ENCODE measurements at places on chromosomes 3 and 15. TPM values are rescaled to one million over a fixed set of nuclear protein-coding genes. Genes with fewer than 3 reads are reported as not detected.

- no peak overlapping the region for H3K27ac ChIP-seq
- H3K27me3 ChIP-seq = peaks cover 17% of the 10 kb centered on the region
- DNase-seq = no peak
- no peaks in the 10 kb centered on the region for H3K36me3 ChIP-seq
Observed at GRCh38 chr3:102174312-102174712, 260.5 kb upstream of the ZPLD1 start.

DNA sequence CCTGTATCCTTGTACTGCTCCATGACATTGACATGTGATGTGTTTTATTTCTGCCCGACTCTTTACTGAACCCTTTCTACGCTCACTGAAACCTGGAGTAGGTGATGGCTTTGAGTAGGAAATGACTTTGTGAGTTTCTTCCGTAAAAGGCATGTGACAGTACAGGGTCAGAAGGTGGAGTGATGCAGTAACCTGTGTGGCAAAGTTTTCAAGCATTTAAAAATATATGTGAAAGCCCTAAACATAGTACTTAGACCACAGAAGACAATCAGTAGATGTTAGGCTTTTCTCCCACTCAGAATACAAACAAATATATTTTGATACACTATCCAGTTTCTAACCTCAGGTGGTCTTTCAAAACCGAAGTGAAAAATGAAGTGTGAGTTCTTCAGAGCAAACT, 31.3 kb upstream of the SACM1L start:
- H3K27me3 ChIP-seq = no peaks in the 10 kb centered on the region
- DNase-seq = no peak
- H3K36me3 ChIP-seq = peaks cover 11% of the 10 kb centered on the region

DNA sequence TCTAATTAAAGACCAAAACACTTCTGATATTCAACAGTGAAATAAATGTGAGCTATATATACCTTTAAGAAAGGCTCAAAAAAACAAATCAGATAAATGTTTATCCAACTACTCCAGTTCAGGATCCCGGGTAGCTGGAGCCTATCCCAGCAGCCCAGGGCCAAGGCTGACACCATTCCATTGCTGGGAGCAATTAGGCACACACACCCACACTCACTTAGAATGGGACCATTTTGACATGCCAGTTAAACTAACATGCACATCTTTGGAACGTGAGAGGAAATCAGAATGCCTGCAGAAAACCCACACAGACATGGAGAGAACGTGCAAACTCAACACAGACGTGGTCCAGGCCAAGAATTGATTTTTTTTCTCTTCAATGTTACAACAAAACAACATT, 30.0 kb upstream of the PLSCR4 start:
- no peak for DNase-seq
- no peaks in the 10 kb centered on the region for H3K36me3 ChIP-seq
- no peak overlapping the region for H3K27ac ChIP-seq
- H3K4me3 ChIP-seq = no peak overlapping the region
- H3K27me3 ChIP-seq = no peaks in the 10 kb centered on the region
- no peaks in the 10 kb centered on the region for H3K4me1 ChIP-seq

- no peaks in the 10 kb centered on the region for H3K36me3 ChIP-seq
- H3K27ac ChIP-seq = no peak overlapping the region
- no peak for DNase-seq
- peaks cover 2% of the 10 kb centered on the region for H3K4me1 ChIP-seq
- no peak overlapping the region for H3K4me3 ChIP-seq
Observed at GRCh38 chr3:16769525-16769924, 115.2 kb upstream of the PLCL2 start.

DNA sequence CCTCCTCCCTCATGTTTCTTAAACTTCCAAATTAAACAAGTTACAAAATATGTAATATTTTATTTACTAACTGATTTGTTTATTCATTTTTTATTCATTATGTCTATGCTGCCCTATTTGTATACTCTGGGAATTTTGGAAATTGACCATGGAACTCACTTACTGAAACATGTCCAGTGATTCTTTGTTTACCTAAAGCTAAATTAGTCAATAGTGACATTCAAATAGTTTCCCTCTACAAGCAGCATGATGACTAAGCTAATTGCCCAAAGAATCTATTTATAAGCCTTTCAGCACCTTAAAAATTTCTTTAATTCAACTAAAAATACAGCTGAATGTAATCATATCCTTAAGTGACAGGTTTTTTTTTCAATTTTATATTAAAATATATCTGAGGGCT, 437.7 kb downstream of the SI start:
- H3K4me1 ChIP-seq = no peaks in the 10 kb centered on the region
- no peak for DNase-seq
- H3K36me3 ChIP-seq = no peaks in the 10 kb centered on the region
- no peak overlapping the region for H3K27ac ChIP-seq

The CPA3 gene
- total RNA-seq = not detected

DNA sequence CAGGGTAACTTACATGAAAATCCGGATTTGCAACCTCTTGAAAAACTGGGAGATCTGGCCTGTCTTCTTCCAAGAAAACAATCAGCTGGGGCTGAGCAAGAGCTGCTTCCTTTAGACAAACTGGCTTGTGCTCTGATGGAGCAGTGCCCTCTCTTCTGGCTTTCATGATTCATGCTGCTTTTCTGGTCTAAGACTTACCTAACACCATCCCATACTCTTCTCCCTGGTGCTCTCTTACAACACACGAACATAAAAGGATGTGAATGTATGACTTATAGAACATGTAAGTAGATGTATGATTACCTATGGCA, 9.9 kb downstream of the TJP1 start:
- H3K27me3 ChIP-seq = peaks cover 58% of the 10 kb centered on the region
- DNase-seq = no peak
- H3K27ac ChIP-seq = no peak overlapping the region
- H3K4me3 ChIP-seq = no peak overlapping the region

- no peak overlapping the region for H3K4me3 ChIP-seq
- no peak overlapping the region for H3K27ac ChIP-seq
- no peaks in the 10 kb centered on the region for H3K4me1 ChIP-seq
- H3K36me3 ChIP-seq = no peaks in the 10 kb centered on the region
- no peak for DNase-seq
- peaks cover 6% of the 10 kb centered on the region for H3K27me3 ChIP-seq
Observed at GRCh38 chr3:133124511-133124910, 86.3 kb downstream of the TMEM108 start.

DNA sequence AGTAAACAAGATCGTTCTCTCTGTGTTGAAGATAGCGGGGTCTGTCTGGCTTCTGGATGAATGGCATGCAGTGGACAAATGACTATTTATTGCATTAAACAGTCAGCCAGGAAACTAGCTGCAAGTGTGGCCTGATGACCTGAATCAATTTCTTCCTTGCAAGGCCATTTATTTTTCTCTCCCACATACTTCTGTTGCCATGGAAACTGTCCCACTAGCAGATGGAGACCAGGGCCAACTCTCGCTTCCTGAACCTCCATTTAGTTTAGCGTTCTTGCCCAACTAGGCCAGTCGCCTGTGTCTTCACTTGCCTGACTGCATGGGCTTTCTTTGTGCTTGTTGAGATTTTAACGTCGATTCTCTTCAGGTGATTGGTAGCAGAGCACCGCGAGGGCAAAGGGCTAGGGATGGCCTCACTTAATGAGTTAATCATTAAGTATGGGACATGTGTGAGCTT, 27.6 kb downstream of the LMCD1 start:
- no peaks in the 10 kb centered on the region for H3K36me3 ChIP-seq
- peaks cover 5% of the 10 kb centered on the region for H3K4me1 ChIP-seq
- no peak overlapping the region for H3K4me3 ChIP-seq
- no peaks in the 10 kb centered on the region for H3K27me3 ChIP-seq
- no peak overlapping the region for H3K27ac ChIP-seq

DNA sequence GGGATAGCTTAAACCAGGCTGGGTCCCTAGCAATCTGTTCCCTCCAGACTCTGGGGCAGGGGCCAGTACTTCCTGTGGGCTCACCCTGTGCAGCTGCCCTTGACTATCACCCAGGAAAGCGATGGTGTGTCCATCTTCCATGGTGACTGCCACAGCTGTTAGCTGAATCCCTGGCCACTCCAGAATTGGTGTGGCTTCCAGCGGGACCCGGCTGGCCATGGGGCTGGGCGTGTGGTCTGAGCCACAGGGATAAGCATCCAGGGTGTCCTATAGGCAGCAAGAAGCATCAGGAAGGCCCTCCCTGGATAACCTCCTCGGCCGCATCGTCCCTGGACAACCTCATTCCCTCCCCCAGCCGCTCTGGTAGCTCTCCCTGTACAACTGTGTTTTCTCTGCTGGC, 7.2 kb downstream of the PLXNB1 start:
- H3K36me3 ChIP-seq = no peaks in the 10 kb centered on the region
- no peak for DNase-seq
- H3K4me3 ChIP-seq = no peak overlapping the region
- H3K27ac ChIP-seq = no peak overlapping the region
- peaks cover 8% of the 10 kb centered on the region for H3K27me3 ChIP-seq

The MED12L gene
- total RNA-seq = 7.1 TPM

DNA sequence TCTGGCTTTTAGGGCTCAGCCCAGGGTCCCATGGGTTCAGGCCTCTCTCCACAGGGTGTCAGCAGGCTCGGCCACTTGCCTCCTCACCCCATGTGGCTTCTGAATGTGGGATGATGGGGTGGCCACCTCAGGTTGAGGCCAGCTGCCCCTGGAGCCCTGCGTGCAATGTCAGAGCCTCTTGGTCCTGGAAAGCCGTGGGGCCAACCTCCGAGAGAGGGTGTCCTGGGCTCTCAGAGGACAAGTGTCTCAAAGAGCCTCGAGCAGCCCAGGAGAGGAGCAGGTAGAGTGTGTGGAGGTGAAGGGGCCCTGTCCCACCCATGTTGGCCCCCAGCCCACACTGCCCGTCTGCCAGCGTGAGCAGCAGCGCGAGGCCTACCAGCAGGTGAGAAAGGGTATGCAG, 86.0 kb downstream of the PLXNA1 start:
- H3K27ac ChIP-seq = no peak overlapping the region
- no peak for DNase-seq
- no peaks in the 10 kb centered on the region for H3K4me1 ChIP-seq
- H3K27me3 ChIP-seq = no peaks in the 10 kb centered on the region

GRCh38 chr3:84993956-84994355, 35.2 kb downstream of the CADM2 start:
- H3K4me3 ChIP-seq = no peak overlapping the region
- no peaks in the 10 kb centered on the region for H3K4me1 ChIP-seq
- no peak for DNase-seq
- H3K36me3 ChIP-seq = no peaks in the 10 kb centered on the region

DNA sequence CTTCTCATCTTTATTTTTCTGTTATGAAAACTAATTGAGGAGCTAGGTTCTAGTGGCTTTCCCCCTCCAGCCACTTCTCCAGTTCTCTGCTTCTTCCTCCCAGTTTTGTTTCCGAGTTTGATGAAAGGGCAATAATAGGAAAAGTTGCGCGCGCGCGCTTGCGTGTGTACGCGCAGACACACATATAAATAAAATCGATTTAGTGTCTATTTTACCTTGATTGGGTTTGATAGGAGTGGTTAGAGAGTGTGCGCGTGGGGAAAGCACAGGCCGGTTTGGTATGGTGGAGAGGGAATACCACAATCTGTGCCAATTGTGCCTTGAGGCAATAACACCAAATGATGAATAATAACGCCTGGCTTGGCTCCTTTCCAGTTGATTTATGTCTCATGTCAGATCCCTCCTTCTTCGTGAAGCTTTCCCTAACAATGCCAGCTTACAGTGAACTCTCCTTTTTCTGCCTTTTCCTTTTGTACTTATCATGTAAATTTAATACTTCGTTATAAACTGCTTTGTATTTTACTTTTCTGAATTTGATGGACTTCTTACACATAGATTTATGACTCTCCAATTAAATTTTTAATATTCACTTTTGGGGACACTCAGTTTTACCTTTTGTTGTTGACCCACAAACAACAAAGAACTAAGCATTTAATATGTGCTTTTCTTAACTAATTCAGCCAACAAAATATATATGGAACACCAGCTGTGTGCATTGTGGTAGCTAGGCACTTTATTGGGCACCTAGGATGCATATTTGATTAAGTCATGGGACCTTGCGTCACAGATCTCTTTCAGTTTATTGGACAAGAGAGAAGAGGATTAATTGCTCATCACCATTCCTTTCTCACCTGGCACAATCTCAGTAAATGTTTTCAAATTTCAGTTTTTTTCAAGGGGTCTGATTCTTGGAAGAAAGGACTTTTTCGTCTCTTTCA, 1.7 kb downstream of the TIPARP start:
- peaks cover 51% of the 10 kb centered on the region for H3K4me1 ChIP-seq
- peak overlapping the region; percentile 84 for H3K27ac ChIP-seq
- peak overlapping the region; percentile 86 for H3K4me3 ChIP-seq
- peaks cover 51% of the 10 kb centered on the region for H3K36me3 ChIP-seq

- no peaks in the 10 kb centered on the region for H3K36me3 ChIP-seq
- H3K4me3 ChIP-seq = no peak overlapping the region
- H3K27me3 ChIP-seq = no peaks in the 10 kb centered on the region
- H3K4me1 ChIP-seq = no peaks in the 10 kb centered on the region
- H3K27ac ChIP-seq = no peak overlapping the region
Observed at GRCh38 chr3:117407317-117407716, 697.7 kb downstream of the TUSC7 start.

The HCLS1 gene
- total RNA-seq = 234 TPM

GRCh38 chr15:57411945-57412768, 35.9 kb downstream of the CGNL1 start:
- peaks cover 4% of the 10 kb centered on the region for H3K27me3 ChIP-seq
- H3K4me3 ChIP-seq = no peak overlapping the region
- no peaks in the 10 kb centered on the region for H3K4me1 ChIP-seq

DNA sequence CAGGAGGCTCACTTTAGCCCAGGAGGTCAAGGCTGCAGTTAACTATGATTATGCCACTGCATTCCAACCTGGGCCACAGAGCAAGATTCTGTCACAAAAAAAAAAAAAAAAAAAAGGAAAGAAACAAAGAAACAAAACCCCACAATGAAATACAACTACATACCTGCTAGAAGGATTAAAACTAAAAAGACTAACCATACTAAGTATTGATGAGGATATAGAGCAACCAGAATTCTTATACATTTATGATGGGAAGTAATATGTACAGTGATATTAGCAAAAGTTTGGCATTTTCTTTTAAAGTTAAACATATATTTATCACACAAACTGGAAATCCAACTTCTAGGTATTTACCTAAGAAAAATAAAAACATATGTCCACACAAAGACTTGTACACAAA, 40.2 kb upstream of the FOXB1 start:
- DNase-seq = no peak
- H3K27ac ChIP-seq = no peak overlapping the region

DNA sequence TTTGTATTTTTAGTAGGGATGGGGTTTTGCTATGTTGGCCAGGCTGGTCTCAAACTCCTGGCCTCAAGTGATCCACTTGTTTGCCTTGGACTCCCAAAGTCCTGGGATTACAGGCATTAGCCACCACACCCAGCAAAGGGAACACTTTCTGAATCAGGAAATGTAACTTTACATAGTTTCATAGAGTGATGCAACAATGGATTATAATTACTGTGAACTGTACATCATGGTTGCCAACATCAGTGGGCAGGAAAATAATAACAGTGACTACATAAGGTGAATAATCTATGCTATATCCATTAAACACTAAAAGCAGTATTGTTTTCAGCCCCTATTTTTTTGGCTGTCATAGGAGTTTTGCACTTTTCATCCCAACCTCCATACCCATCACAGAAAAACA, 5.0 kb upstream of the KPNA1 start:
- H3K4me3 ChIP-seq = no peak overlapping the region
- H3K4me1 ChIP-seq = peaks cover 7% of the 10 kb centered on the region
- no peaks in the 10 kb centered on the region for H3K36me3 ChIP-seq
- peaks cover 5% of the 10 kb centered on the region for H3K27me3 ChIP-seq
- no peak overlapping the region for H3K27ac ChIP-seq
- no peak for DNase-seq
